ENCODE measurements at places on chromosomes 5 and 9.

DNA sequence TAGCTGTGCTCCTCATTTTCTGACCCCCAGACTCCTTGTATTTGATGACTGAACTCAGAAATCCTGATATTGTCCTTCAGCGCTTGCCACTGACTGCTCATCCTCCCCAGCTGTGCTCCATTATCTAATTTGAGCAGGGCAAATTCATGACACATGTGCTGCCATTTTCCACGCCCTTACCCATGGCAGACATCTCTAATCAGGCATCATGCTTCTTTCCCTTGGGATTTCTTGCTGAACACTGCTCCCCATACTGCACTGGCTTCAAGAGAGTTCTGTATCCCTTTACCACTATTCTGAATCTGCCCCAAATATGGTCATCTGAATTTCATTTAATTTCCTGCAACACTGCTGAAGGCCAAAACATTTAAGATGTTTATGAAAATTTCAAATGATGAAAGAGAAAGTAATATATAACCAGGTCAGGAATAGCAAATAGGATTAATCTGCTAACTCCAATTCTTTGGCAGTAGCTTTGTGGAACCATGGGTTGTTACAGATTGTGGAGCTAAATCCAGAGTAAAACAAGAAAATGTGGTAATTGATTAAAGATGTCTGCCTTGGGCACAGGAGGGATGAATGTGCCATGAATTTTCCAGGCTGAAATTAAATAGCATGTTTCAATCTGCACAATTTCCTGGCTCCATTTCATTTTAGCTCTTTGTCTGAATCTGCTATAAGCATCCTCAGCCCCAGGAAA lies 93.6 kb downstream of the CYFIP2 start:
- no peak for DNase-seq

GRCh38 chr5:82855893-82856550 lies 221.2 kb downstream of the TMEM167A start:
- no peak for DNase-seq

DNA sequence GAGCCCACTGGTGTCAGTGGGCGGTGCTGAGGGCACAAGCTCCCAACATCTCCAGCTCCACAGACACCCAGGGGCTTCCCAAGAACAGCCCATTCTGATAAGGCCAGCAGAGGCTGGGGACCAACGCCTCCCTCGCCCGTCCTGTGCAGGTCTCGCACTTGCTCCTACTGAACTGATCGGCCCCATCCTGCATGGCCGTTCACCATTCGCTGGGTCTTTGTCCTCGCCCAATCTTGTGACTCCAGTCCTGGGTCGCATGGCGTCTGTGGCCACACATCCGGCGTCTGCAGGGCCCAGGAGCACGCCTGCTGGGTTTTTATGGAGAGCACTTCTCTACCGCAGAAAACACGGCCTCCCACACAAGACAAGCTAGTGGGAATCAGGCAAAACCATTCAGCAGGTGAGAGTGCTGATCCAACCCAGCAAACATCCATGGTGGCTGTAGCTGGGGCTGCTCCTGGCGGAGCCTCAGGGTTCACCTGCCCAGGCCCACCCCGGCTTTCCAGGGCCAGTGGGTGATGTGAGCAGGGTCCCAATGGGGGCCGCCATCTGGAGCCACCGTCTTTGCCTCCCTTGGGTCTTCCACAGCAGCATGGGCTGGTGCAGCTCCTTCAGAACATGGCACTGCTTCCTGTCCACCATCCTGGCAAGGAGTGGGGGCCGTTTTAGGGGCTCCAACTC lies 7.4 kb downstream of the LRRC14B start:
- no peak for DNase-seq

- no peak for DNase-seq
These were observed 5.5 kb downstream of the PTGER4 start for GRCh38 chr5:40685193-40685592.

DNA sequence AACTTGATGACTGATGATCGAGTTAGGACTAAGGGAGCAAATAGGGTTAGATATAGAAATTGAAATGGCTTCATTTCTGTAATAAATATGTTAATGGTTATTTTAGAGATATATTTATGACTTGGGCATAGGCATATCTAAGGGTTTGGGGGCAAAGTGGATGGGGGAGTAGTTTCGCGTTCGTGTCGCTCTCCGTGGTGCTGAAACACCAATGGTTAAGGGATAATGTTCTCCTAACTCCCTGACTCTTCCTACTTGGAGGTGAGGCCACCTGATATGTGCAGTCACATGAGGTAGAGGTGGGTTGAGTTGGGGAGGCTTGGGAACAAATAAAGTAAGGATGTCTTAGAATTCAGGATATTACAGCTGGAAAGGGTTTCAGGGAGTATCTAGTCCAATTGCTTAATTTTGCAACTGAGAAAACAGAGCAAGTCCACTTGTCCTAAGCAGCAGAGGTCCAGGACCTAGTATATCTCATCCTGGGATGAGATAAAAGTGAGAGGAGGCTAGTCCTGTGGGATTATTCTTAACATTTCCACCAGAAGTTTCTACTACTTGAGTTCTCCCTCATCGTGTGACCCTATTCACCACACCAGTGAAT lies 44.0 kb upstream of the MAP1B start:
- no peak for DNase-seq

- DNase-seq = no peak
These were observed 14.1 kb upstream of the SFXN1 start for GRCh38 chr5:175464074-175464941.

DNA sequence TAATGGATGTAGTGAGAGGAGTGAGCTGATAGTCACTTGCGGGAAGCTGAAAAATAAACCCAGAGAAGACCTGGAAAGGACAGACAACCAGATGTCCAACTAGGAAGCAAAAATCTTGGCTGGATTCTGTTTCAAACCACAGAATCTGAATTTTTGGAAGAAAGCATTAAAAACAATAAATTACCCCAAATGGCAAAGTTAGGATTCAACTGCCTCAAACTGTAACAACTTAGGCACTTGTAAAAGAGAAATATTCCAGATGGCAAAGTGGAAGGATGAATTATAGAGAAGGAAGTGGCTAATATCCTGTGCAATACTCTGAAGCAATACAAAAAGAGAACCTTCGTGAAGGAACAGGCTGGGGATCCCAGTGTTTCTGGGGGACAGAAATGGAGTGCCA lies 46.8 kb upstream of the SLIT3 start:
- no peak for DNase-seq

DNA sequence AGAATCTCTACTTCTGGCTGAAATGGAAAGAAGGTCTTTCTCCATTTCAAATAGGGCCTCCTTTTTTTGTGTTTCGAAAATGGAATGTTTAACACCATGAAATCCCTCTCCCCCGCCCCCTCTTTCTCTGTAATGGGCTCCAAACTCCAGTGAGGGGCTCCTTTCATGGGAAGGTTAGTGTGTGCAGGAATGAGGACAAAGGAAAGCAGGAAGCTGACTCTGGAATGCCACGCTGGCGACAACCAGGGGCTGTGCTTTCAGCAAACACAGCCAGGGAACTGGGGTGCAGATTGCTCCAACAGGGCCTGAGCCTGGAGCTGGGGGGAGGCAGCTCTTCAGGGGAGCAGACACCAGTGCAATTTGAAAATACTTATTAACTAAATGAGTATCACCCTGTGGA lies 82.8 kb downstream of the CRB2 start:
- DNase-seq = no peak

- DNase-seq = no peak
These were observed 209.0 kb downstream of the CSNK1G3 start for GRCh38 chr5:123720955-123721354.

GRCh38 chr5:17275289-17276158 lies 58.1 kb downstream of the BASP1 start:
- DNase-seq = no peak

GRCh38 chr5:72172786-72173185 lies 65.5 kb downstream of the MAP1B start:
- no peak for DNase-seq

GRCh38 chr5:53604309-53604708 lies 43.9 kb downstream of the NDUFS4 start:
- DNase-seq = no peak

GRCh38 chr9:28699632-28700031 lies 1126.4 kb upstream of the C9orf72 start:
- DNase-seq = no peak

- DNase-seq = no peak
These were observed 97.5 kb downstream of the RXRA start for GRCh38 chr9:134423749-134424148.

GRCh38 chr5:166349046-166349445 lies 1942.4 kb upstream of the WWC1 start:
- DNase-seq = no peak

DNA sequence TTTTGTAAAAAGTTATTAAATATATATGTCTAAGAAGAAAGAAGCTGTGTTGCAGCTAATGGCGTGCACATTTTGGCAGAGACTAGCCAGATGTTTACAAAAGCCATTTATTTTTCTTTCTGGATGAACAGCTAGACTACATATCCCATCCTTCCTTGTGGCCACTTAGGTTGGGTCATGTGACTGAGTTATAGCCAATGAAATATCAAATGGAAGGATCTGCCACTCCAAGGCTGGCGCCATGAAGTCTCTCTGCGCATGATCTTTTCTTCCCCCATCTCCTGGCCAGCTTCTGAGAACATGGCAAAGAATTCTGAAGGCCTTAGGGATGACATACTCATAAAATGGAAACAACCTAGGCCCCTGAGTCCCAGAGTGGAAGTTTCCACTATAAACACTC lies 244.2 kb upstream of the DAB2 start:
- DNase-seq = no peak

GRCh38 chr5:80070338-80071056 lies 35.3 kb downstream of the THBS4 start:
- DNase-seq = no peak

DNA sequence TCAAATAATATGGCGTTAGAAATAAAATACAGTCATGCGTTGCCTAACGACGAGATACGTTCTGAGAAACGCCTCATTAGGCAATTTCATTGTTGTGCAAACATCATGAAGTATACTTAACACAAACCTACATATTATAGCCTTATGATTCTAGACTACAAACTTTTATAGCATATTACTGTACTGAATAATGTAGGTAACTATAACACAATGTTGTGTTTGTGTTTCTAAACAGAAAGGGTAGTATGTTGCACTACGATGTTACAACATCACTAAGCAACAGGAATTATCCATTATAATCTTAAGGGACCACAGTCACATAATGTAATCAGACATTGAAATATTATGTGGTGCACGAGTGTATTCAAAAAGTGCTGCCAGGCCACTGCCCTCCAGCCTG lies 3.0 kb upstream of the SMC2 start:
- no peak for DNase-seq

DNA sequence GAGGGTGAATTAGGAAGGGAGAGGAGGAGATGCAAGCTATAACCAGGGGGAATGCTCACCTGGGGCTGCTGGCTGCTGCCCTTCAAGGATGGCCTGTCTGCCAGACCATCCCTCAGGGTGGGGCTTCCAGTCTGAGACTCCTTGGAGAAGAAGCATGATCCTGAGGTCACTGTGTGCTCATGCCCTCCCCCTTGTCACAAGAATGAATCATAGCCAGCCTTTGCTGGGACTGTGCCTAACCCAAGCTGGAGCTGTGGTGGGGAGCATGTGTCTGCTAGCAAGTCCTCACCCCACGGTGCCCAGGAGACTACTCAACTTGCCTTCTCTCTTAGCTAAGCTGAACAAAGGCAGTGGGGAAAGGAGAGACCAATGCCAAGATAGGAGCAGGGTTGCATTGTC lies 463.6 kb downstream of the SPOCK1 start:
- no peak for DNase-seq

GRCh38 chr5:31235381-31235780 lies 41.9 kb downstream of the CDH6 start:
- no peak for DNase-seq

- no peak for DNase-seq
These were observed 27.0 kb downstream of the OLFML2A start for GRCh38 chr9:124803911-124804310.

- DNase-seq = no peak
These were observed 576.7 kb downstream of the LRRC70 start for GRCh38 chr5:63155310-63155631.

- no peak for DNase-seq
These were observed 11.7 kb upstream of the OR13D1 start for GRCh38 chr9:104682642-104683041.

DNA sequence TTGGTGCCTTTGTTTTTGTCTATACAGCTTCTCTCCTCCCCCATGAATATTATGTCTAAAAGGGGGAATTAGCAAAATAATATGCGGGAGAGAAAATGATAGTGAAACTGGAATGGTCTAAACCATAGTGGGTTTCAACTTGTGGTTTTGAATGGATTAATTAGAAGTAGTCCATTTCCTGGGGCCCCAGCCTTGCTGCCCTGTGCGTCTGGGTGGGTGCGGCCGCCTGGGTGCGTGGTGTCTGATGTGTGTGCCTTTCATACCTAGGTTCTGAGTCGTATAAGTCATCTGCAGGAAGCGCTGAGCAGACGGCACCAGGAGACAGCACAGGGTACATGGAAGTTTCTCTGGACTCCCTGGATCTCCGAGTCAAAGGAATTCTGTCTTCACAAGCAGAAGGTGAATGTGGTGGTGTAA lies 120.0 kb upstream of the CACNA1B start:
- DNase-seq = no peak

DNA sequence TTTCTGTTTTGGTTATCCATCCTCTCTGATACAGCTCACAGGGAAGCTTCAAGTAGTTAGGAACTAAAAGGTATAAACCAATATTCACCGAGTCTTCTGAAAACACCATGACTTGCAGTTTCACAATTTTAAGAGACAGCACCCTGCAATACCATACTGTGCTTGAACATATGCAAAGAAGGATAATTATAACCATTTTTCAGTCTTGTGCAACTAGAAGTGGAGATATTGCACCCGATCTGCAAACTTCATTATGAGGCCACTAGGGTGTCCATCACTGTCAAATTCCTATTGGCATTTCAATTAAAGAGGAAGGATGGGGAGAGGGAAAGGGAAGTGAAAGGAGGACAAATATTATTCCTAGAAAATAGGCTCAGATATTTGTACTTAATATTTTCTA lies 32.4 kb upstream of the CEP120 start:
- DNase-seq = no peak

DNA sequence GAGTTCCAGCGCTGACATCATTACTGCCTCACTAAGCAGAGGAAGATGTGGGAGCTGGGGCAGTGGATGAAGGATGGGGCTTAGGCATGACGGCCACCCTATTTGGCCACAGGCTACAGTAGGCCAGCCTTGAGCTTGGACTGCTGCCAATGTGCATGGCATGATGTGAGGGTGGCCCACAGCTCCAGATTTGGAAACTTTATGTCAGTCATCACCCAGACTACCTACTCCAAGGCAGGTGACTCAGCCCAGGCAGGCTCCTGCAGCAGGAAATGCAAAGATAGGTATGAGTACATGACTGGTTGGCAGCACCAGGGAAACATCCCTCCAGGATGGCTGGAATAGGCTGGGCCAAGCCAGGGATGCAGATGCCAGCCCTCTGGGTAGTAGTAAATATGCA lies 303.6 kb downstream of the SPOCK1 start:
- DNase-seq = no peak

- no peak for DNase-seq
These were observed 317.8 kb upstream of the ADCY2 start for GRCh38 chr5:7078101-7078500.

DNA sequence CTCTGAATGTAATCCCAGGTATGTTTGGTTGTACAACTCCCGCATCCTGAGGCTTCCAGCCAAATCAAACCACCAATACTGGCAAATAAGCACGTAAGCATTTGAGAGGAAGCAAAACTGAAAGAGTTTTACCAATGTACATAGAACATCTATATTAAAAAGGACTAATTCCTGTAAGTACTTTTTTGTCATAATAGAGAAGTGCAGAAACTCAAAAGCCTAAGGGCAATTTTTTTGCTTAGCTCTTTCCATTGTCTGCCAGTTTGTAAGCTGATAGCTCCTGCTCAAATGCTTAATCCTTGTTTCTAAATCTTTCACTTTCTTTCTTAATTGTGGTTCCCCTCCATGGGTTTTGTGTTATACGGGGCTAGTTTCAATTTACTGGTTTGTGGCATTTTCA lies 1151.8 kb downstream of the CDH12 start:
- DNase-seq = no peak

Measured in psoas muscle (tissue), 8 donors.